T-helper 9 cell (primary cell): ENCODE measurements at places on chromosomes 1 and 21.
A peak's percentile ranks its signal among the peaks of the same experiment; 100 is the strongest.

- DNase-seq, result no peak
Measured at GRCh38 chr21:41545500-41546359, 37.8 kb upstream of the TMPRSS2 start.

GRCh38 chr1:5415606-5416005, 576.6 kb downstream of the NPHP4 start:
- DNase-seq, result no peak

GRCh38 chr1:155938220-155938627, 3.2 kb upstream of the RXFP4 start:
- DNase-seq, result no peak

GRCh38 chr1:3799976-3800685, 3.8 kb upstream of the LRRC47 start:
- DNase-seq, result no peak

DNA sequence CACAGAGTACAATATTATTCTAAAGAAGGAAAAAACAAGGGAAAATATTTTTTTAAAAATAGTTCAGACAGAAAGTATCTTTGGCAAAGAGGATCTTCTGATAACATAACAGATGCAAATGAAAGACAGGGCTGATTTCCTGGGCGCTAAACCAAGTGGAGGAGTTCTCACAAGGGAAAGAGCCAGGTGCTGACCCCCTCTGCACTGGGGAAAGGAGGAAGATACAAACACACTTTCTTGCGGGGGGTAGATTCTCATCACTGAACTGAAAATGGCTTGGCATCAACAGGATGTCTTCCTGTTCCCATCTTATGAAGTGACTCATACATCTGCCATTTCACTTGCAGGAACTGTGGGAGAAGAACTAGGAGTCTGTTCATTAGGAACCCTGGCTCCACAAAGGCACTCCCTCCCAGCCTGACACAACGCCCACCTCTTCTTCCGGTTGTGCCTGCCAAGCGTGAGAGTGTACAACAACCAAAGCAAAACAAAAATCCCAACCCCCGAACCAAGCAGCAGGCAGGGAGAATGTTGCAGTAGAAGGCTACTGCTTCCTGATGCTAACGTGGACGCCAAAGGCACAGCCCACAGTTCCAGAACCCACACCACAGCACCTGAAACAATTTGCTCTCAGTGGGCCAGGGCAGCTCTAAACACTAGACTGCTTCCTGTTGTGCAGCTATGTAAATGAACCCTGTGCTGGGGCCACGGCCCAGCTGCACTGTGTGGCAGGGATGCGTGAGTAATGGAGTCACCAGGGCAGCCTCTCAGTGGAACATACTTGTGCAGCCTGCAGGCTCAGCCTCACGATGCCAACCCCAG, 51.0 kb downstream of the GADD45A start:
- DNase-seq, result peak; percentile 1

DNA sequence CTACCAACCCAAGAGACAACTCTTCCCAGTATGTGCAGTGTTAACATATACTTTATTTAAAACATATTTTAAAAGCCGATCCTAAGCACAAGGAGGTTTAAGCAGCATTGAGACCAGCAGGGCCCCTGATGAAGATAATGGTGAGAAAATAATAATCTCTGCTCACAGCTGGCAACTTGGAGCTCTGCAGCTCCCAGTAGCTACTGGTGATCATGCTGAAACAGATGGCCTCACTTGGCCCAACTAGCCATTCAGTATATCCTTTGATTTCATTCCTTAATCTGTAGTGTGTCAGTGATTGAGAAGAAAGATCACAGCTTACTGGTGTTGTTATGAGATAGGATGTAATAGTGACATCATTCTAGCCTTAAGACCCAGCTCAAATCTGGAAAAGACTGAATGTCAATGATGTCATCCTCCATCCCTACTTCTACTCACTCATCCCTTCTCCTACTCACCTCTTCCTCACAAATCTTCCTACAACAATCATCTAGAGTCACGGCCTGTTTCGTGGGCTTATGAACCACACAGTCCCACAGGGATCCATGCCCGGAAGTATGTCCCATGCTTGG, 817.9 kb downstream of the PLA2G4A start:
- no peak for DNase-seq

- peak; percentile 17 for DNase-seq
Measured at GRCh38 chr21:34544032-34544496, 32.1 kb upstream of the KCNE1 start.

DNA sequence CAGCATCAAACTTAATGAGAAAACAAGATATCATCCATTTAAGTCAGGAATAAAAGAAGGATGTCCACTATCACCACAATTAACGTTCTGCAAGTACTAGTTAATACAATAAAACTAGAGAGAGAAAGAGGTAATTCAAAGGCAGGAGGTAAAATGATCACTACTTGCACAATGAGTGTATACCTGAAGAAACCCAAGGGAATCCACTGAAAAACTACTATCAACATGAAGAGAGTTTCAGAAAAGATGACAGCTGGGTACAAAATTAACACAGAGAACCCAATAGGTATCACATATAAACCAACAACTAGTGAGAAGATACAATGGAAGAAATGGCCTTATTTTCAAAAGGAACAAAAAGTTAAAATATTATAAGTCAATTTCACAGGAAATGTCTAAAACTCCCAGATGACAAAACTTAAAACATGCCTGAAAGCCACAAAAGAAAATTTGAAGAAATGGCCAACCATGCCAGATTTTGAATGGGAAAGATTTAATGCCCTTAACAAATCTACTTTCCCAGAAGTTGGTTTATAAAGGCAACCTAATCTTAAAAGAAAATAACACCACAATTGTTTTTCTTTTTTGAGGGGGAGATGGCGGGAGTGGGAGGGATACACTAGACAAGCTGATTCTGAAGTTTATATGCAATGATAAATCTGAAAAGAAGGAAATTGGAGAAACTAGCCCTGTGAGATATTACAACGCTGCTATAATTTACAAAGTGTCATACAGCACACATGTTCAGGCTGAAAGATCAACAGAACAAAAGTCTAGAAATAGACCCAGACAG, 17.8 kb downstream of the VPS26C start:
- no peak for DNase-seq

DNA sequence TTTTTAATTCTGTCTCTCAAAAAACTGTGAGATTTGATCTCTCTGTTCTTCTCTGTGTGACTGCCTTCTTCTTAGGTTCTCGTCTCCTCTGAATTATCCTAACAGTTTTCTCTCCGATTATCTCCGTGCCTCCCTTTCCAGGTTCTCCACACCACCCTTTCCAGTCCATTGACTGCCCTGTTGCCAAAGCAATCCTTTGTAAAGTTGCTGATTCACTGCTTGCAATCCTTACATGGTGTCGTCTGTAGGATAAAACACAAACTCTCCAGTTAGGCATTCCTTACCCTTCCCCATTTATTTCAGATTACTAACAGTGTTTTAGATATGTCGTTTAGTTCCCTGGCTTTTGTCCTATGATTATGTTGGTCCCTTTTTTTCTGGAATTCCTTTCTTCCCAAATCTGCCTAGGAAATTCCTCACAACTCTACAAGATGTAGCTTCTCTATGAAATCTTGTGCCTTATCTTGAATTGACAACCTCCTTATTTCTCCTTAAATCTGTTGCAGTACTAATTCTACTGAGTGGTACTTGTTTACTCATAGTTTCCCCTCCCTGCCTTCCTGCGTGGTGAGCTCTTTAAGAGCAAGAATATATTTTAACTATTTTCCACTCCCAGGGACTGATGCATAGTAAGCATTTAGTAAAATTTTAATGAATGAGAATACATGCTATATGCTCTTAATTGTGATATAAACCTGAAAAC, 22.3 kb downstream of the RCOR3 start:
- DNase-seq, result no peak

DNA sequence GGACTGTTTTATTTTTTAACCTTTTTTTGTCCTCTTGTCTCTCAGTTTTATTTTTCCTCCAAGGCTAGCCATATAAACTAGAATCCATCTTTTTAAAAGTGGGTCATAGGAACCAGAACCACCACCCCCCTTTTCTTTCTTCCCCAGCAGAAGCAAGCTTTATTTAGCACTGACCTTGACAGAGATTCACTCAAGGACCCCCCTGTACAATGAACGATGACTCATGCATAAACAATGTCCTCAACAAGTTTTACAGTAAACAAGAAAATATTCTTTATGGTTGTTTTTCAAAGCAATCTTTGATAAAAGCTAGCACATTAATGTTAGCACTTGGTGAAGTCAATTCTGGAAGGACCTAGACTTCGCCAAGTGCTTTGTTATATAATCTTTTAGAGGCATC, 14.1 kb downstream of the PKN2 start:
- no peak for DNase-seq

DNA sequence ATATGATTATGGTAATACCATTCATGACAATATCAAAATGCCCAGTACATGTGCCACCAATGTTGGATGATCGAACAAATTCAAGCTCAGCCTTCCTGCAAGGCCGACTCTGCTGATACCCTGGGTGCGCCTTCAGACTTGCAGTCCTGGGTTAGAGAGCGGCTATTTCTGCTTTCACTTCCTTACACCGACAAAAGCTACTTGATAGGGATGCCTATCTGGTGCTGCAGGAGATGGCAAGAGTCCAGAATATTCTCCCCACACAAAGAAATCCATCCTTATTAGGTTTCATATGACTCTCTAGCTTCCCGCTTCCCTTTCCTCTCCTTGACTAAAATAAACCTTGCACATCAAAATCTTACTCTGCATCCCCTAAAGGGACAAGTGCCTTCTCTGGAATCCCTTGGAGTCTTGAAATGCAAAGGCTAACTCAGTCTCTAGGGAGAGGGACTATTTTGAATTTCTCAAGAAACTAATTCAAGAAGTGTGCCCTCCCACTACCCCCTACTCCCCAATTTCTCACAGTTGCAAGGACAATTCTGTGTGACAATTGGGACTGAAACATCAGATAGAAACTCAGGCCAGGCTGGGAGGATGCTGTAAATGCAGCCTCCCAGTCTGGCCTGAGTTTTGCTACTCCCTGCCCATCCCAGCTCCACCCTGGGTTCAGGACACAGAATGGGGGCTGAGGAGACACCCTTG, 103.1 kb upstream of the USP24 start:
- no peak for DNase-seq

DNA sequence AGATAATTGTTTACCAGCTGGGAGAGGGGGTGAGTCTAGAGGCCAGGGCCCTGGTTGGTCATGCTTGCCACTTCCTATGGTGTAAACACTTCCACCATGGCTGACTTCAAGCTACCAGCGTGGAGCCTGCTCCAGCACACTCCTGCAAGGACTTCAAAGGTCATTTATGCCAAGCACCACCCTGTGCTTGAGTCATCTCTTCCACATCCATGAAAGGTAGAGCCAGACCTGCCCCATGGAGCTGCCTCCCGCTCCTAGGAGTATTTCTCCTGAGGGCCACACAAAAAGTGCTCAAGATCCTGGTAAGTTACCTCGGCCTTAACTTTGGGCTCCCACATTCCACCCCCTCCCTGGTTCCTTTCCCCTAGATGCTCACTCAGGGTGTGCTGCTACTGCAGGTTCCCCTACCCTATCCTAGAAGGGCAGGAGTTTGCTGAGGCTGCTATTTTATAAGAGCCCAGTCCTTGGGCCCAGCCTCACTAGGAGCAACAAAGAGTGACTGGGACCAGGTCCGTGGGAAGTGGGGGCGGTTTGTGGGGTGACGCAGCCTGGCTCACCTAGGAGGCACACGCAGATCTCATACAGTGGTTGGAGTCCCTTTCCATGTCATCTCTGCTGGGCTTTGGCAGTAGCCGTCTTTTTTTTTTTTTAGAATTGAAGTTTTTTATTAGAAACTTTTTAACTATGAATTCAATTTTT, 2.4 kb downstream of the RAB7B start:
- DNase-seq, result no peak

GRCh38 chr1:236102611-236103010, 37.7 kb upstream of the NID1 start:
- no peak for DNase-seq

GRCh38 chr21:32437729-32438128, 25.2 kb downstream of the EVA1C start:
- DNase-seq, result no peak

DNA sequence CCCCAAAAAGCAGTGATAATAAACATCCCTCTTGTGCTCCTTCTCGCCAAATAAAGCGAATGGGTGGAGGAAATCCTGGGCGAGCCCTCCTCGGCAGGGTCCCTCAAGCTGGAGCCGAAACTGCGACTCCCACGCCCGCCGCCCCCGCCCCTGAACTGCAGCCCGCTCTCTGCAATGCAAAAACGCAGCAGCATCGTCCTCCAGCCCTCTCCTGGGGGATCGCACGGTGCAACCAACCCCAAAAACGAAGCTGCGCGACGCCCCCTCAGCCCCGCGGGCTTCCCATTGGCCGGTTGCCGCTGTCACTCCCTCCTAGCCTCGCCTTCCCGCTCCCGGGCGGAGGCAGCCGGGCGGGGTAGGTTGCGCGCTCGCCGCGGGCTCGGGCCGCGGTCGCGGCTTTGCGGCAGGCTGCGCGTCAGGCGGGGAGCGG, at the start of gene TMCC2:
TMCC2 (plus strand) TSS at position 363 of the 430 bp plus-strand sequence. CDS start 619 bp downstream, outside the sequence.
- DNase-seq, result peak; percentile 65

DNA sequence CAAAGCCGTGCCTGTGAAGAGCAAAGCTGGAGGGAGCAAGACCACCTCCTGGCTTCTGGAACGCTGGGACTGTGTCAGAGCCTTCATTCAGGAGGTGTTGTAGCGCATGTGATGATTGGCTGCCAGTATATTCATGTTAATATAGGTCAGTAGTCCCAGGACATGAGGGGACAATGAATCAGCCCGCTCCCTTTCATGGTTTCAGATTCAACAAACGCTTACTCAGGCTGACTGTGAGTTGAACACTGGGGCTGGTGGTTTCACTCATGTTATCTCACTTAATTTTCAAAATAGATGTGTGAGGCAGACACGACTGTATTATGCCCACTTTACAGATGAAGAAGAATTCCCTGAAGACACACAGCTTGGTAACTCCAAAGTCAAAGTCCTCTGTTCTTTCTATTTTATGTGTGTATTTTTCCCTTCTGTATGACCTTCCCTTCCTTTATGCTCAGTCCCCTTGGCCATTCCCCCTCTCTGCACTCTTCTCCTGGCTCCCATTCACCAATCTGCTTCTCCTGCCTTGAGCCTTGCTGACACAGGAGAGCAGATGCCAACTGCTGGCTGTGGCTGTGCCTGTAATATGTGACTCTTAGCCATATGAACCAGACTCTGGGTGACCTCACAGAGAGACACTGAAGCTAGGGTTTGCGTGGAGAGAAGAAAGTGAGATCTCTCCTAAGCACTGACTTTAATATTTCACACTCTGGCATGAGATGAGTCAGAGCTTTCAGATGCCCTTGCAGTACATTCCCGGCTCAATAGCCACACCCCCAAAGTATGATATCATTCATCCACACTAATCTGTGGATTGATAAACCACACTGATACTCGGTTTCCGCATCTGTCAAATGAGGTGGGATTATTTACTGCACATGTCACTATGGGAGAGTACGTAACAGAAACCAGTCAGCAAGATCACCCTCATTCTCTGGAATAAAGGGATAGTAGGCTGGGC, 31.4 kb upstream of the KIRREL1 start:
- no peak for DNase-seq
